NCI-H1092 (cell line): ENCODE measurements at places on chromosomes 7 and 10.

DNA sequence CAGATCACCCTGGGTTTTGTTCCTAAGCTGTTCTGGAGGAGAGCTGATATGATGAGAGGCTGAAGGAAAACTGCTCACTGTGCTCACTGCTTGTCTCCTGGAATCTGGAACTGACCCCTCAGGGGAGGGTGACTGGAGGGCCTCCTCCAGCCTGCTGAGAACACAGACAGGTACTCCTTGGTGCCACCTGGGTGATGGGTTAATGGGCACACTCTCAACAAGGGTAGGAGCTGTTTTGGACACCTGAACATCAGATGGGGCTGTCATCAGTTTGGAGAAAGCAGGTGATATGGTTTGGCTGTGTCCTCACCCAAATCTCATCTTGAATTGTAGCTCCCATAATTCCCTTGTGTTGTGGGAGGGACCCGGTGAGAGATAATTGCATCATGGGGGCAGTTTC lies 58.1 kb upstream of the SORCS3 start:
- no peak for DNase-seq

GRCh38 chr10:113557424-113557862 lies 4.6 kb downstream of the HABP2 start:
- no peak for DNase-seq

GRCh38 chr10:16195178-16195769 lies 241.5 kb upstream of the PTER start:
- DNase-seq: no peak

DNA sequence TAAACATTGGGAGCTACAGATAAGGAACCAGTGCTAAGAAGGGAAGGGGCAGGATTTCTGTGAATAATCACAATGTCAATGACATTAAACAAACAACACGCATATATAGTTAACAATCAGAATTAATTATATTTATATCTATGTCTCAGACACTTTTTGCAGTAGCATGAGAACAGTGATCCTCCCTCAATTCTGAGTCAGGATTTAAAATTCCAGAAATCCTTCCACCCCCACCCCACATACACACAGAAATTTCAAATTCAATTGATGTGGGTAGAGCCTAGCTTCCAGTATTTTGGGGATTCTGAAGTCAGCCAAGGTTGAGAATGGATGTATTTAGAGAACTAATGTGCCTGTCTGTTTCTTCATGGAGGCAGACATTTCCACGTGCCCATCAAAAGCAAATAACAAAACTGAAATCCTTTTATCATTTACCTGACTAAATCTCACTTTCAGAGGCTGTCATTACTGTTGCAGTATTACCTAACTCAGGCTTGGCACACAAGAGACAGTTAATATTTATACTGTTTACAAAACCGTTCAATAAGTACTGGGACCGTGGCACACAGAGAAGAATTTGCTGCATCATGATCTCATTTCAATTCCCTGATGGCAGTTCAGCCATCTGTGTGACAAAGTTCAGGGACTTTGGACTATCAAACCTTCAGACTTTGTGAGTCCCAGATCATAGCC lies 116.6 kb upstream of the PALS2 start:
- no peak for DNase-seq

GRCh38 chr10:7696545-7696944 lies 6.6 kb upstream of the ITIH2 start:
- no peak for DNase-seq

DNA sequence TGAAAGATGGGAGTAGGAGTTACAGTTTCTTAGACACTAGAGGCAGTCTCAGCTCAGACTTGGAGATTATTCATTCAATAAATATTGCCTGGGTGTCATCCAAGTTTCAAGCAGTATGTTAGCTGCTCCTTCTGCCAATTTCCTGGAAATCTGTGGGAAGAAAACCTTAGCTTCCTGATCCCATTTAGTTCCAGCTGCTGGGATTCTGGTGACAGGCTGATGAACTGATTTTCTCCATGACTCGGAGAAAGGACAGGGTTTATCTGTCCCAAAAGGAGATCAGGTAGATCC lies 95.8 kb downstream of the CLEC2L start:
- no peak for DNase-seq

- DNase-seq: no peak
Measured at GRCh38 chr7:106591146-106591545, 69.8 kb downstream of the CCDC71L start.

- DNase-seq: peak; percentile 82
Measured at GRCh38 chr7:87220026-87220733, 648 bp upstream of the TMEM243 start.
